CD8-positive, alpha-beta memory T cell (primary cell): ENCODE measurements at places on chromosomes 2 and 18. TPM values are rescaled to one million over a fixed set of nuclear protein-coding genes. Genes with fewer than 3 reads are reported as not detected.
A peak's percentile ranks its signal among the peaks of the same experiment; 100 is the strongest.

DNA sequence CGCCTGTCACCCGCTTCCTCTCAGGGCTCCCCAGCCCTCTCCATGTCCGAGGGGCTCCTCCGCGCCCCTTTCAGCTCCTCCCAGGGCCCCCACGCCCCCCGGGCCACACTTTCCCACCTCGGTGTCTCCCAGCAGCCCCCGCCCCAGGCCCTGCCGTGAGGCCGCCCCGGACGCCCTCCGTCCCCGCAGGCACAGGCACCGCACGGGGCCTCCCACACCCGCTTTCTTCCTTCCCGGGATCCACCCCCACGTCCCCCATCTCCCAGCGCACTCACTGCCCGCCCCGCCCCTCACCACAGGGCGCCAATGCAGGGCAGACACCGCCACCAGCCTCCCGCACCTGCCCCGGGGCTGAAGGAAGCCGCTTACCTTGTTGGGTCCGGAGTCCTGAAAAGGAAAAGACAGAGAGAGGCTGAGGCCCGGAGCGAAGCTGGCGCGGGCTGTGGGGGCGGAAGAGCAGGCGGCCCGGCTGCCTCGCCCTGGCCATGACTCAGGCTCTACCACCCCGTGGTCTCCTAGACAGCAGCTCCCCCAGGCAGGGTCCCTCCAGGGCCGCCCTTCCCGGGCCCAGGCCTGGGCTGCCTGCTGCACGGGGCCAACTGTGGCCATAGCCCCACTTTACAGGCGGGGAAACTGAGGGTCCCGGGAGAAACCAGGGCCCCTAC, 37.7 kb downstream of the KIF1A start:
- no peak overlapping the region for H3K4me3 ChIP-seq
- no peak for DNase-seq
- H3K36me3 ChIP-seq = no peaks in the 10 kb centered on the region
- no peak overlapping the region for H3K27ac ChIP-seq
- no peaks in the 10 kb centered on the region for H3K27me3 ChIP-seq

The CNGA3 gene
- polyA plus RNA-seq = not detected

The CTAGE1 gene
- polyA plus RNA-seq = not detected

- peak overlapping the region; percentile 97 for H3K4me3 ChIP-seq
- H3K27ac ChIP-seq = no peak overlapping the region
- peaks cover 18% of the 10 kb centered on the region for H3K4me1 ChIP-seq
- no peaks in the 10 kb centered on the region for H3K27me3 ChIP-seq
- DNase-seq = no peak
These were observed 1.0 kb upstream of the FAHD2A start for GRCh38 chr2:95401480-95401879.

GRCh38 chr2:231133365-231134099, 8.7 kb upstream of the HTR2B start:
- H3K27ac ChIP-seq = no peak overlapping the region
- no peaks in the 10 kb centered on the region for H3K27me3 ChIP-seq
- H3K4me1 ChIP-seq = no peaks in the 10 kb centered on the region
- H3K36me3 ChIP-seq = no peaks in the 10 kb centered on the region
- DNase-seq = no peak

- H3K4me3 ChIP-seq = no peak overlapping the region
- DNase-seq = no peak
- no peaks in the 10 kb centered on the region for H3K4me1 ChIP-seq
- H3K27ac ChIP-seq = no peak overlapping the region
These were observed 28.9 kb upstream of the ITGA6 start for GRCh38 chr2:172398440-172398839.

GRCh38 chr2:167681234-167682015, 566.0 kb downstream of the STK39 start:
- H3K36me3 ChIP-seq = no peaks in the 10 kb centered on the region
- no peak for DNase-seq
- H3K27ac ChIP-seq = no peak overlapping the region
- H3K27me3 ChIP-seq = no peaks in the 10 kb centered on the region

DNA sequence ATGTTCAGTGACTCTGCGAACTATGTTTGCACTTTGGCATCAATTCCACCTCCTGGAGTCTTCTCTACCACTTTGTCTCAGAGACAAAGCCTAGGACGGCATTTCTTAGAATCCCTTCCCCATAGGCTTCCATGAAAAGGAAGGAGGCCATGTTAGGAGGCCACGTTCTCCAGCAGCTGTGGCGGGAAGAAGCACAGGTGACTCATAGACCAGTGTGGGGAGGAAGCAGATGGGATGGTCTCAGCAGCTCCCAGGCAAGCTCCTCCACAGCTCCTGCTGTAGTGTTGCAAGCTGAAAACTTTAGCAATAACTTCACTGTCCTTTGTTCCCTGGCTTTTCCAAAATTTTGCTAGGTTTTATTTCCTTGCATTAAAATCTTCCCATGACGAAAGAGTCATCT, 781.3 kb upstream of the ID2 start:
- H3K4me1 ChIP-seq = no peaks in the 10 kb centered on the region
- no peak overlapping the region for H3K4me3 ChIP-seq
- H3K27ac ChIP-seq = no peak overlapping the region
- no peak for DNase-seq
- no peaks in the 10 kb centered on the region for H3K36me3 ChIP-seq

The SLC16A14 gene
- 0.13 TPM for polyA plus RNA-seq

GRCh38 chr2:38661306-38661705, 4.6 kb upstream of the GALM start:
- H3K27ac ChIP-seq = no peak overlapping the region
- H3K27me3 ChIP-seq = no peaks in the 10 kb centered on the region
- DNase-seq = no peak
- no peak overlapping the region for H3K4me3 ChIP-seq

GRCh38 chr2:32068-32467, 14.2 kb downstream of the FAM110C start:
- no peaks in the 10 kb centered on the region for H3K36me3 ChIP-seq
- H3K4me3 ChIP-seq = no peak overlapping the region
- no peaks in the 10 kb centered on the region for H3K27me3 ChIP-seq
- no peak for DNase-seq
- peaks cover 25% of the 10 kb centered on the region for H3K4me1 ChIP-seq
- no peak overlapping the region for H3K27ac ChIP-seq

DNA sequence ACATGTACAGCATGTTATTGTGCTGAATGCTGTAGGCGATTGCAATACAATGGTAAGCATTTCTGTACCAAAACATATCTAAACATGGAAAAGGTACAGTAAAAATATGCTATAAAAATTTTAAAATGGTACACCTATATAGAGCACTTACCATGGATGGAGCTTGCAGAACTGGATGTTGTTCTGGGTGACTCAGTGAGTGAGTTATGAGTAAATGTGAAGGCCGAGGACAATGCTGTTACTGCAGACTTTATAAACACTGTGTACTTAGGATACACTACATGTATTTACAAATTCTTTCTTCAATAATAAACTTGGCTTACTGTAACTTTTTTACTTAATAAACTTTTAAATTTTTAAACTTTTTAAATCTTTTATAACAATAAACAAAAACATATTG, 473.4 kb upstream of the UBE2E3 start:
- H3K27ac ChIP-seq = no peak overlapping the region
- no peak for DNase-seq
- no peaks in the 10 kb centered on the region for H3K4me1 ChIP-seq
- no peaks in the 10 kb centered on the region for H3K36me3 ChIP-seq
- no peak overlapping the region for H3K4me3 ChIP-seq

The PASK gene
- polyA plus RNA-seq = 32.8 TPM

The KCNE4 gene
- polyA plus RNA-seq = not detected

The PDCL3 gene
- polyA plus RNA-seq = 52.0 TPM

DNA sequence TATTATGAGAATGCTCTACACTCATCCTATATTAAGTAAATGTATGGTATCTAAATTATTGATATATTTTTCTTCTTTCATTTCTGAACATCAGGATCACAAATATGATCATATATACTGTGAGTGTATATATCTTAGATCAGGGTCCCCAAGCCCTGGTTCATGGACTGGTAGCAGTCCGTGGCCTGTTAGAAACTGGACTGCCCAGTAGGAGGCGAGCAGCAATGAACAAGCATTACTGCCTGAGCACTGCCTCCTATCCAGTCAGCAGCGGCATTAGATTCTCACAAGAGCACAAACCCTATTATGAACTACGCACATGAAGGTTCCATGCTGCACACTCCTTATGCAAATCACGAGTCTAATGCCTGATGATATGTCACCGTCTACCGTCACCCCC, 1247.1 kb upstream of the NXPH2 start:
- DNase-seq = no peak
- H3K4me3 ChIP-seq = no peak overlapping the region
- no peaks in the 10 kb centered on the region for H3K4me1 ChIP-seq
- H3K36me3 ChIP-seq = no peaks in the 10 kb centered on the region
- H3K27me3 ChIP-seq = no peaks in the 10 kb centered on the region
- H3K27ac ChIP-seq = no peak overlapping the region

DNA sequence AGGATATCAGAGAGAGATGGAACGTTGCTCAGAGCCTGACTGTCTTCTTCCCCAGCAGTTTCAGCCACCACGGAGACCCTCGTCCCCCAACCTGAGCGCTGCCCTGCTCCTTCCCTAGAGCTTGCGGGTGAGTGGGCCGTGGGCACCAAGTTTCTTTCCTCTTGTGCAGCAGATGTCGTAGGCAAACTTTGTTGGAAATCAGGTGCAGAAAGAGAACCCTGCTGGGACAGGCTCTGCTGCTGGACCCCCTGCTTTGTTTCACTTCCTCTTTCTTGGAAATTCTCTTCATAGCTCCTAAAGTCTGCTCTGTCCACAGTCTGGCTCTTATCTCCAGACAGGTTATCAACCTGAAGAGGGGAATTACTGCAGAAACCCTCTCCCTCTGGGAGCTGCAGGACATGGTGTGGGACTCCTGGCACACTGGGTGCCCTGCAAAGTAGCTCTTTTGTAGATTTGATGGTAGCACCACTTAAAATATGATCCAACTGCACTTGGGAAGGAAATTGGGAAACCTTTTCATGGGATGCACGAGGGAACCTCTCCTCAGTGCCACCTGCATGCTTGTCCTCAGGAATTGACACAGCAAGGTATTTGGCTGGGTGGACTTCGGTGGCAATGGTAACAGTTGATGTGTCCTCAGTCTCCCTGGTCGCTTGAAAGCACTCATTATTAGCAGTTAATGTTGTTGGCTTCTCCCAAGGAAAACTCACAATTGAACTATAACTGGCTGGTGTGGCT, 92.2 kb downstream of the ALPK2 start:
- no peak for DNase-seq
- no peaks in the 10 kb centered on the region for H3K36me3 ChIP-seq
- H3K27ac ChIP-seq = no peak overlapping the region
- peaks cover 7% of the 10 kb centered on the region for H3K4me1 ChIP-seq

The PHOSPHO2 gene
- polyA plus RNA-seq = 4.5 TPM

GRCh38 chr2:2836343-2837070, 505.4 kb upstream of the MYT1L start:
- no peaks in the 10 kb centered on the region for H3K4me1 ChIP-seq
- no peaks in the 10 kb centered on the region for H3K36me3 ChIP-seq
- H3K27ac ChIP-seq = no peak overlapping the region
- no peaks in the 10 kb centered on the region for H3K27me3 ChIP-seq
